ENCODE measurements at places on chromosomes 16 and 17.
A peak's percentile ranks its signal among the peaks of the same experiment; 100 is the strongest.

DNA sequence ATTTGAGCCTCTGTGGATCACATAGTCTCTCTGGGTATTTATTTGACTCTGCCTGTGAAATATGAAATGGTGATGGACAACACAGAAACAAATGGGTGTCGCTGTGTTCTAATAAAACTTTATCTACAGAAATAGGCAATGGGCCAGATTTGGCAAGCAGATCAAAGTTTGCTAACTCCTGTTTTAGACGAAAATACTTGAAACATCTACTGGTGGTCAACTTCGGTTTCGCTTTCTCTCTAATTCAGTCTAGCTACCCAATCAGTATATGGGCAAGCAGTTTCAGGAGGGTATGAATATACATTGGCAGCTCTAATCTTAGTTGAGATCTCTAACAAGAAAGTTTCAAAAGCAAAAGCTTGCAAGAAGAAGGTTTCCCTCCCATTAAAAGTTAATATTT lies 60.1 kb upstream of the DYNLRB2 start:
- no peak for DNase-seq

DNA sequence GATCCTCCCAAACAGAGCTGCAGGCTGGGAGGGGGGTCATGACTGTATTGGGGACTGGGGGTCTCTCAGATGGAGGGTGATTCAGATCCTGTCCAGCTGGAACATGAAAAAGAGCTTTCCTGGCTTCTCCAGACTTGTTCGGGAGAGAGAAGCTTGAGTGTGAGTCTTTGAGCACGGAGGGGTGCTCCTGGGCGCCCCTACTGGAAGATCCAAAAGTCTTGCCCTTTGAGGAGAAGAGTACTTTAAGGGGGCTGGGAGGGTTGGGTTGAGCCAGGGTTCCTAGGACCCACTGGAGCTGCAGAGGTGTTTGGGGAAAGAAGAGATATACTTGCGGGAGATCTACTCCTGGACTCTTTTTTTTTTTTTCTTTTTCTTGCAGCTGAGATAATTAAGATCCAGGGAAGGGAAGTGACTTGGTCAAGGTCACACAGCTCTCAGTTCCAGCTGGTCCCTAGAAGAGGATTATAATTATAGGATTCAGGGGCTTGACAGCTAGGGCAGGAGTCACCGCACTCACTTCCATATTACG lies 8.4 kb downstream of the RARA start:
- peak; percentile 44 for DNase-seq

- no peak for DNase-seq
Observed at GRCh38 chr16:836221-836620, 35.7 kb upstream of the GNG13 start.

DNA sequence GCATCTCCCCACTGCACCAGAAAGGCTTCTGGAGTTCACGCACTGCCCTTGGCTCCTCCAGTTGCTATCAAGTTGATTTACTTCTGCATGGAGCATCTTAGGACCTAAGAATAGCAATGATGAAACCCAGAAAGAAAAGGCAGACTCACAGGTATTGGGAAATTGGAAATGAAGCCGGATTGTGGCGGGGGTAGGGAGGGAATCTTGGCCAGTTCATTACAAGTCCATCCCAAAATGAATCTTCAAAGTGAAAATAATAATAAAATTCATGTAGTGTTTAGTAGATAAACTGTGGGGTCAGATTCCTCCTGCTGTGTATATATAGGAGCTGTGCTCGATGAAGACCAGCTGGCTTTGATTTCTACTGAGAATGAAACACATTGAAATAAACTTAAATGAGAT lies 33.7 kb downstream of the TEKT3 start:
- no peak for DNase-seq

GRCh38 chr16:47694543-47694942 lies 233.4 kb downstream of the PHKB start:
- DNase-seq, result no peak

DNA sequence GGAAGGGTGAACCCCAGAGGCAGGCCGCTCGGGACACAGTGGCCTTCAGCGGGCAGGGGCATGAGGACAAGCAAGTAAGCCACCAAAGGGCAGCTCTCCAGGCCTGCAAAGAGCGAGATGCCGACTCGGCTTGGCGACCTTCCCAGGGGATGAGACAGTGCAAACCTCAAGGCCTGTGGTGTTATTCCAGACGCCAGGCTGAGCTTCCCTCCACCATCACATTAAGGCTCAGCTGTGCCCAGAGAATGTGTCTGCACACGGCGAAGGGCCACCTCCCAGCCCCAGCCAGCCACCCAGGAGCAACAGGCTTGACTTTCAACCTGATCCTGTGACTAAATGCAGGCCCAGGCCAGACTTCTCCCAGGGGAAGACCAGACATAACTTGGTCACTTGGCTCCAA lies 251.4 kb downstream of the SOX9 start:
- no peak for DNase-seq

GRCh38 chr17:10875430-10875851 lies 37.6 kb upstream of the PIRT start:
- no peak for DNase-seq

DNA sequence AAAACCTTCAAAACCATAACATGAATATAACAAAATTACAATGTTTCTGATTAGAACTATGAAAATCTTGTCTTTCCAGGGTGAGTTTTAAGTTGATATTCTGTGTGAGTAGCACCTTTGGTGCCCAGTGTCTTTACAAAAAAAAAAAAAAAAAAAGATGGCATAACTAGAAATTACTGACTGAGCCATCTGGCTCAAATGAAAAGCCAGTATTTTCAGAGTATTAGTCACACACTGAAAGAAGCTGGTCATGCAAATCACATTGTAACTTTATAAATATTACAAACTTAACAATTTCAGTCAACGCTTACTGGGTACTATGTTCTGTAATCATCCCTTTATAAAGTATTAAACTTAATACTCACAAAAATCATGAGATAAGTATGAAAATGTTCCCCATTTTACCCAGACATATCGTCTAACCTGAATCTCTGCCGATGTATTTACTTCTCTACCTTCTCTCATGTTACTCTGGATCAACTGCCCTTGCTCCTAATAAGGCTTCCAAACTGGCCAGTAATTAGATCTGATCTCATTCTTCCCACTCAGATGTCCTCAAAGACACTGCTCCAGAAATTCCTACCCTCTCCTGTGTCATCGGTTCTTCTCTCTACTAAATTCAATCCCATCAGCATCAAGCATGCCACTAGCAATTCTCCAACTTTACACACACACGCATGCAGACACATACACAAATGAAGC lies 25.4 kb downstream of the UBE2G1 start:
- no peak for DNase-seq

DNA sequence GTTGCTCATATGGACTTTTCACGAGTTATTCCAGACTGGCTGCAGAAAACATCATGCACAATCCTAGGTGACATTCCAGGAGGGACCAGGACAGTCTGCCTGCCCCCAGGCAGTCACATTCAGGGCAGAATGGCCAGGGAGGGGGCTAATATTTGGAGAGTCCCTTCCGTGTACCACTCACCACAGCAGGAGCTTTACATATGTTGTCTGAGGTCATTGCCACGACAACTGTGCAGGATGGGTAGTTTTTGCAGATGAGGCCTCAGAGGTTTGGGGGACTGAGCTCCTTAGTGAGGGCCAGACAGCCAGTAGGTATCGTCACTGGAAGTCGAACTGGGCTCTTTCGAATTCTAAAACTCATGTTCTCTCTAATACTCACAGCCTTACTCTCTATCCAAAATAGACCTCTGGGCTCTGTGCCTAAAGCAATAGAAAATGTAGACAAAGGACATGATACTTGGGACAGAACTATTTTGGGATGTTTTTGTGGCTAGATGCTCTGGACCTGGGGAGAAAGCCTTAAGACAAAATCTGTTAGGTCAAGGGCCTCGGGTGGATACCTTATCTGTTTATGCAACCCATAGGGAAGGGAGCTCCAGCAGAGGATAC lies 338.5 kb downstream of the MAF start:
- DNase-seq, result no peak

- no peak for DNase-seq
Observed at GRCh38 chr16:87264634-87265033, 52.6 kb downstream of the C16orf95 start.

GRCh38 chr17:17921192-17922069 lies 50.8 kb downstream of the TOM1L2 start:
- DNase-seq, result no peak

GRCh38 chr17:50079334-50080095 lies 15.6 kb upstream of the PDK2 start:
- DNase-seq, result no peak

- peak; percentile 25 for DNase-seq
Observed at GRCh38 chr16:71467810-71468209, 5.8 kb upstream of the ZNF23 start.

GRCh38 chr17:5931616-5932015 lies 138.6 kb upstream of the WSCD1 start:
- no peak for DNase-seq

DNA sequence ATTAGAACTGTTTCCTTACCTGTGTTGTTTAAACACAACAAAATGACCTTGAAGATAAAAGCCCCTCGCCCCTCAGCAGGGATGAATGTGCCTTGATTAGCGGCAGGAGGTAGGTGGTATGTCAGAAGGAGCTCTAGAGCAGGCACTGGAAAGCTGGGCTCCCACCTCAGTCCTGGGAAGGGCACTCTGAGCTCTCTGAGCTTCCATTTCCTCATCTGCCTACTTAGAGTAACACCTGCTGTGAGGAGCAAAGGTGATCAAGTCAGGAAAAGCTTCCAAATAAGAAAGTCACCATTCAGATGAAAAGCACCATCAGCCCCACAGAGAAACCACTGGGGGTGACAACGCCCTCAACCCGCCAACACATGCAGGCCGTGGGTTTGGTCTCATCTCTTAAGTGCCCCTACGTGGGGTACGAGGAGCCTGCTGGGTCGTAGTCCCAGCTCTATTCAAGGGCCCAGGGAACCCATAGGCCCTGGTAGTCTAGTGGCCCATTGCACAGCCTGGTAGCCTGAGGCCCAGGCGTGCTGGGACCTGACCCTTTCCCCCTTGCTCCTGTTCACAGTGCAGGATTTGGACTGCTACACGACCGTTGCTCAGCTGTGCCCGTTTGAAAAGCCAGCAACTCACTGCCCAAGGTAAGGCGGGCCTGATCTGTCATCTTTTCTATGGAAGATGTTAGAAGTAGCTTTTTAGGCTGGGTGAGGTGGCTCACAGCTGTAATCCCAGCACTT lies 57.3 kb downstream of the CRISPLD2 start:
- DNase-seq, result no peak

DNA sequence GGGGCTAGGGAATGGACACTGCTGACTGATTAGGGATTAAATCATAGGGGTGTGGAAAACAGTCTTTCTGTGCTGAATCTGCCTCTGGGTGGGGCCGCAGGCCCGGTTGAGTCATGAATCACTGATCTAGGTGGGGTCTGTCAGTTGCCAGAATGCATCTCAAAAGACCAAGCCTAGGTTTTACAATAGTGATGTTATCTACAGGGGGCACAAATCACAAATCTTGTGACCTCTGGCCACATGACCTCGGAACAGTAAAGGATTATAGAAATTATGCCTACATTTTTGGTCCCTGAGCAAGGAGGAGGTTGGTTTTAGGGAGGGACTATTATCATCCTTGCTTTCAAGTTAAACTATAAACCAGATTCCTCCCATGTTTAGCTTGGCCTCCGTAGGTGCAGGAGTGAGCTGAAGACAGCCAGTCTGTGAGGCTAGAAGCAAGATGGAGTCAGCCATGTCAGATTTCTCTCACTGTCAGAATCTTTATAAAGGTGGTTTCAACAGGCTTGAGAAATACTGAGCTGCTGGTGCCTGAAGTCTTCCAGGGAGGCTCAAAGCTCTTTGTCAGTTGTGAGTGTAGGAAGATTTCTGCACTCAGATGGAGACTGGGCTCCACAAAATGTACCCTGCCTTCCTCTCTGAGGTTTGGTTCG lies 12.9 kb downstream of the GNGT2 start:
- no peak for DNase-seq

GRCh38 chr16:51544851-51545467 lies 393.9 kb upstream of the SALL1 start:
- DNase-seq, result no peak

GRCh38 chr17:35242805-35243560 lies at the start of gene SLFN5:
Gene SLFN5 (plus strand): TSS chr17:35243072. CDS start chr17:35258691, 15,619 bp downstream.
- DNase-seq, result peak; percentile 92

DNA sequence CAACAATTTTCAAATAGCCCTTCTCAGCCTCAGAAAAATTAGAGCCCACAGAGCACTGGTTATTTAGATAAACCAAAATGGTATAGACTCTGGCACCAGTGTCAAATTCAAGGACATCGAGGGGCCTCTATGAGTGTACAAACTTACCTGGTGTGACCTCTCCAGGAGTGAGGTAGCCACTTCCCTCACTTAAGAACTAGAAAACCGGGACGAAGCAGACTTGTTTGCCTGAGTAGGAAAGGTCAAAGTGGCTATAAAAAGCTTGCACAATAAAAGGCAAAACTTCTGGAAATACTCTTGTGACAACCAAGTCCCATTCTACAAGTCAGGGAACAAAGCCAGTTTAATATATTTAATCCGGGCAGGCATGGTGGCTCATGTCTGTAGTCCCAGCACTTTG lies 39.2 kb upstream of the PRSS54 start:
- no peak for DNase-seq

GRCh38 chr17:1591474-1592090 lies 29.0 kb upstream of the PITPNA start:
- DNase-seq, result no peak

GRCh38 chr16:50724306-50724705 lies 17.6 kb upstream of the CYLD start:
- DNase-seq, result no peak

GRCh38 chr17:40422990-40423633 lies 5.4 kb upstream of the TOP2A start:
- DNase-seq, result no peak

DNA sequence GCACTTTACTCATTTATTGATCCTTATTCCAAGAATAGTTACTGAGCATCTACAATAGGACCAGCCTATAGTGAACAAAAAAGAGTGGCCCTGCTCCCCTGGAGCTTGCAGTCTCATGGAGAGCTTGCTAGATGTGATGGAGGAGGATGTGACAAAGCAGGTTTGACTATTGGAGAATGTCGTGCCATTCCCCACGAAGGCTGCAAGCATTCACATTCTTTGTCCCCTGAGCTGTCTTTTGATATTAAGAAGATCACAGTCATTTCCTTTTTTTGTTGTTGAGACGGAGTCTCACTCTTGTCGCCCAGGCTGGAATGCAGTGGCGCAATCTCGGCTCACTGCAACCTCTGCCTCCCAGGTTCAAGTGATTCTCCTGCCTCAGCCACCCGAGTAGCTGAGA lies 115.0 kb upstream of the ADAMTS18 start:
- no peak for DNase-seq

- DNase-seq, result no peak
Observed at GRCh38 chr17:65020284-65020683, 36.3 kb downstream of the GNA13 start.
